ENCODE measurements at places on chromosomes 13 and 19.

DNA sequence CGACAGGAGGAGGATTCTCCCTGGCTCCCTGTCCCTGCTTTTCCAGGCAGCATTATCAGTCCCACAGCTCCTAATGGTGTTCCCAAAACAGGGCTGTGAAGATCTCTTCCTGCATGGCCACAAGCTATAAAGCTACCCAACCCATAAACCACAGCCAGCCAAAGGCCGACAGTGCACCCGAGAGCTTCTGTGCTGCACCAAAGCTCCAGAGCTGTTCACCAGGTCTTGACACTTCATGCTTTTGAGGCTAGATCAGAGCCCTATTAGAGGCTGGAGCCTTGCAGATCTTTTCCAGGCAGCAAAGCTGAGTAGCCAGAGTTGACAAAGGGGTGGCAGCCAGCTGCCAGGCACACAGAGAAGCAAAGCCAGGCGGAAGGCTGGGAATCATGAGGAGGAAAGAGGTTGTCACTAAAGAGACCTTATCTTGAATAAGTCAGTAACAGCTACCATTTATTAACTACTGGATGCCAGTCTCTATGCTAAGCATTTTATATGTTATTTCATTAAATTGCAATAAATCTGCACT is 180.4 kb downstream of the KATNAL1 start:
- no peak for DNase-seq

DNA sequence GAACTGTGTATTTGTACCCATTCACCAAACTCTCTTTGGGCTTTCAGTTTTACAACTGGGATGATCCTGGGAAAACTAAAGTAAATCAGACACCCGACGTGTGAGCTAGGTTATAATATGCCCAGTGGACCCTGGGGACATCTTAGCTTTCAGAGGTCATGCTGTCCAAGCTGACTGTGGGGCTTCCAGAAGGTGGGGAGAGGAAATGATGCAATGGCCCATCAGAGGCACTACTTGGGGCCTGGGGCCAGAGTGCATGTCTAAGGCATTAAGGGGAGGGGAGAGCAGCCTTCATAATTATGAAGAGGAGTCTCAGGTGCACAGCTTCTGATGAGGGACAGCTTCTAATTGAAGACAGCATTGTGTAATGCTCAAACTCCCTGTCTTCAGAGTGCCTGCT is 30.9 kb downstream of the ALOX5AP start:
- no peak for DNase-seq

DNA sequence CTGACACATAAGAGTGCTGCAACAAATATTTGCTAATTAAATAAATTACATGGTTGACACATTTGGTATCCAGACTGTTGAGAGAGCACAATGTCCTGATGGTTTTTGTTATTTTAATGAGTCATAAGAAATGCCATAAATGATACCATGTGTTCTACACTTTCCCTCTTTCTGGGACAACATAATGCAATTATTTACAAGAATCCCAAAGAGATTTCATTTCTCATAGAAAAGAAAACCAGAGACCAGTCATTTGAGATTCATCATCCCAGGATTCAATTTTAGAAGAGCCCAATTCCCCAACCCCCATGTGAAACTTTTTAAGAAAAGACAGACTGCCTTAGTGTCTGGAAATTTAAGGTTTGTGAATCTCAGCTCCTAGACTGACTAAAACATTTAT is 399.6 kb downstream of the DCT start:
- no peak for DNase-seq

DNA sequence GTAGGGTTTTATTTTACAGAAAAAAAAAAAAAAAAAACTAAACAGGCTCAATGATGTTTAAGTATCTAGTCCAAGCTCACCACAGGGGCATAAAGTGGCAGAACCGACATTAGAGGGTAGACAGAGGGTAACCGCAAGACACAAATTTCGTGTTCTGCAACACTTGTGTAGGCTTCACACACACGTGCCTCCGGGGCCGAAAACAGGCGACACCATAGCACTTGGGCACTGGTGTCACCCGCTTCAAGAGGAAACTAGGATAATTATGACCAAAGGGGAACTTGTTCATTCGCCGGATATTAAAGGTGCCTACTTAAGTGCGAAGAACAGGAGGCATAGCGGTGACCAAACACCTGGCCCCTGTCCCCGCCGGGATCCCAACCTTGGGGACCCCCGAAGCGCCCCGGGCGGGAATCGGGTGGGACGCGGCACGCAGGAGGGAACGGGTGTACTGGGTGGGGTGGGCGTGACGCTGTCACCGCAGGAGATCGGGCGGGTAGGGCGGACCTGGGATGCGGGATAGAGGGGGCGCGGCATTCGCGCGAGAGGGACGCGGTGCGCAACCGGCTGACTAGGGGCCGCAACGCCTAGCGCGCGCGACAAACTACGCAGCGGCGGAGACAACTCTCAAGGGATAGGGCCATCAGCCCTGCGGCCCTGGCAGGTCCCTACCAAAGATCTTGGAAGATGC is 558 bp downstream of the MZT1 start:
- DNase-seq = peak; percentile 10

DNA sequence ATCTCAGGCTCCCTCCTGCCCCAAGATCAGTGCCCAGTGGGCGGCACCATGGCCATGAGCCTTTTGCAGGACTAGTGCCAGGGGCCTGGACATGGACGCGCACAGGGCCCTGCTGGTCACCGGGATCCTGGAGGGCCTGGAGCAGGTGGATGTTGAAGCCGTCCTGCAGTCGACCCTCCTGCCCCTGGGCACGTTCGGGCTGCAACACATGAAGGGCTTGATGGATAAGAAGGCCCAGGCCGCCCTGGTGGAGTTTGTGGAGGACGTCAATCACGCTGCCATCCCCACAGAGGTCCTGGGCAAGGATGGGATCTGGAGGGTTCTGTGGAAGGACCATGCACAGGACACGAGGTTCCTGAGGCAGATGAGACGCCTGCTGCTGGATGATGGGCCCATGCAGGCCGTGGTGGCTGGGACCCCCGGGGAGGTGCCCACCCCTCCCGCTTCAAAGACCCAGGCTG is 38.0 kb upstream of the PNMA8B start:
- DNase-seq = no peak

- no peak for DNase-seq
Measured at GRCh38 chr13:104297075-104297474, 1230.9 kb upstream of the SLC10A2 start.

DNA sequence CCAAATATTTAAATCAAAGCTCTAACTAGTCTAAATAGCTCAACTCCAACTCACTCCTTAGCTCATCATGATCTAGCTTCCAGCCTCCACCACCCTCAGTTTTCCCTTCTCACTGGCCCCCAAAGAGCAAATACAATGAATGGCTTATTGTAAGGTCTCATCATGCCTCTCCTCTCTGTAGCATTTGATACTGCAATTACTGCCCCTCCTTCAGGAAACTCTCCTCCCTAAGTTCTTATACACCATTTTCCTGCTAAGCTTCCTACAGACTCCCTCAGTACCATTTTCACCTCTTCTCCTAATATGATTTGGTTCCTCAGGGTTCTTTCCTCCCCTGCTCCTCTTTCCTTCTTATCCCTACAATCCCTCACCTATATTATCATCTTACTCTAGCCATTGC is 12.8 kb downstream of the KPNA3 start:
- no peak for DNase-seq

GRCh38 chr19:5093297-5093928 is 124.5 kb downstream of the KDM4B start:
- DNase-seq = no peak

DNA sequence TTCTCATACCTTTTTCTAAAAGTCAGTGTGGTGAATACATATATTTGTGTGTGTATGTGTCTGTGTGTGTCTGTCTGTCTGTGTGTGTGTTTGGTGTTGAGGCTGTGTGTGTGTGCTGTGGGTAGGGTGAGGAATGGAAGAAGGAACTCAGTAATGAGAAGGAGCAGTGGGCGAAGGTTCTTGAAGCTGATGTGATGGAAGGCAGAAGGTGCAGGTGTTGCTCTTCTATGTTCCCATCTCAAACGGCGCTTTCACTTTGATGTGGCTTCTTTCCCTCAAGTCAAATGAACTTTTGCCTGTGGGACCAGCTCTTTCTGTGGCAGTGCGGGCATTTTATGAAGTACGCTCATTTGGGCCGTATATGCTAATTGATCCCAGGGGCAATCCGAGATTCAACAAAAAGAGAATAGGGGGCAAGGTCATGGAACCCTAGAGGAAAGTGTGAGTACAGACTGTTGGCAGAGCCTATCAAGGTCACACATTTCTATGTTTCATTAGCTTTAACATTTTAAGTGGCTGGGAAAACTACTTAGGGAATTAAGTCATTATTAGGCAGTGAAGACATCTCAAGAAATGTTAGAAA is 15.2 kb downstream of the BIVM start:
- DNase-seq = no peak

DNA sequence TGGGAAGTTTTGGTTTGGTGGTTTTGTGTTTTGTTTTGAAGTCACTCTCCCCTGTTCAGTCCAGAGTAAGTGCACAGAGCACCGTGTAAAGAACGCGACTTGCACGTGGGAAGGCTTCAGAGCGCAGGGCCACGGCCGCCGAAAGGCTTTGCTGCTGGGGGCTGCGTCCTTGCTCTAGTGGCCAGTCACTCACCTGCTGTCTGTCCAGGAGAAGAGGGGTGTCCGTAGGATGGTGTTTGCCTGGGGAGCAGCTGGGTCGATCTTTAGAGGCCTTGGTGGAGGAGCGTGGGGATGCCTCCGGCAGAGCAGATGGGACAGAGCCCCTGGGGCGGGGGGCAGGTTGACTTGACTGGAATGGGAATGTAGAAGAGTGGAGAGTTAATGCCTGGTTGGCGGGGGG is 116.6 kb upstream of the MCF2L start:
- no peak for DNase-seq

DNA sequence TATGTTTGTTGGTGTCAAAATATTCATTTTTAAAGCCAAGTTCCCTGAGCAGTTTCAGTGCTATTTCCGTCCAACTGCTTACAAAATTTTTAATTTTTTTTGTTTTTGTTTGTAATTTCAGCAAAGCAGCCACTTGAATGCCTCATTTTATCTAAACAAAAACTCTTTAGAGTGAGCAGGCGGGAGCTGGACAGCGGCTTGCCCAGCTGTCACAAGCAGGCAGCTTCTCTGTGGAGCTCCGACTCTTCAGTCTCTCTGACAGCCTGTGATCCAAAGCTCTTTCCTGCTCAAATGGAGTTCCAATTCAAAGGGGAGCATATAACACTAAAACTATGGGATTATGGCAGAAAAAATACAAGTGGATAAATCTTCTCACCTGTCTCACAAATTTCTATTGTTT is 618.3 kb upstream of the PCDH20 start:
- DNase-seq = no peak

GRCh38 chr19:4096049-4096892 is 27.7 kb downstream of the MAP2K2 start:
- DNase-seq = no peak

DNA sequence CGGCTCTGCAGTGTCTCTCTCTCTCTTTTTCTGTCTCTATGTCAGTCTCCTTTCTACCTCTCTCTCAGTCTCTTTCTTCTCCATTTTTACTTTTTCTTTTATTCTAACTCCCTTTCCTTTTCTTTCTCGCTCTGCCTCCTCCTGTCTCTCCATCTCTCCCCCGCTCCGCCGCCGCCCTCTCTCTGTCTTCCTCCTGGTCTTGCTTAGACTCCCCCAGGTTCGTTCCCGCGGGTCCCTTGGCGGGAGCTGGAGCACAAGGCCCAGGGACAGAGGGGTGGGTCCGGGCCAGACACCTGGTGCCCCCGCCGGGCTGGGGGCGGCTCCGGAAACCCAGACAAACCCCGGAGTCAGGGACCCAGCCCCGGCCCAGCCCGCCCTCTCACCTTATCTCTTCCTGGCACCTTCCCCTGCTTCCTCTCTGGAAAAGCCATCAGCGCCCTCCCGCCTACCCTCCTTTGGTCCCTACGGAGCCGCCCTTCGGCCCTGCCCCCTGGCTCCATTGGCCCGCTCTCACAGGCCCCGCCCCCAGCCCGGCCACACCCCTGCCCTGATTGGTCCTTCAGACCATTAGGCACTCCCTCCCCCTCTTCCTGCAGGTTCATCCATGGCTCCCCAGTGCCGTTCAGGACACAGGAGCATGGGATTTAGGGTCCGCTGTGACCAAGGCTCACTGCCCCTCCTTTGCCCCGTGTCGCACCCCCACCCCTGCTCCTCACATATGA is 15.4 kb upstream of the NOP53 start:
- DNase-seq = peak; percentile 70

- no peak for DNase-seq
Measured at GRCh38 chr19:50873056-50873455, at the start of gene KLK2. Gene KLK2 (plus strand): TSS chr19:50873439. CDS start chr19:50873474, 35 bp downstream.

GRCh38 chr13:111845621-111846351 is 221.2 kb upstream of the SOX1 start:
- DNase-seq = no peak

GRCh38 chr13:25422153-25422552 is 50.4 kb downstream of the ATP8A2 start:
- no peak for DNase-seq

- no peak for DNase-seq
Measured at GRCh38 chr19:47490847-47491246, 6.8 kb upstream of the KPTN start.

- DNase-seq = no peak
Measured at GRCh38 chr19:50447053-50447452, 14.4 kb downstream of the MYBPC2 start.

- no peak for DNase-seq
Measured at GRCh38 chr13:98451676-98452470, 125.0 kb downstream of the STK24 start.

- no peak for DNase-seq
Measured at GRCh38 chr13:60303166-60303565, 93.9 kb upstream of the TDRD3 start.

- DNase-seq = no peak
Measured at GRCh38 chr19:30175987-30176386, 196.2 kb upstream of the ZNF536 start.

GRCh38 chr13:92390217-92390616 is 836.4 kb upstream of the GPC6 start:
- no peak for DNase-seq

DNA sequence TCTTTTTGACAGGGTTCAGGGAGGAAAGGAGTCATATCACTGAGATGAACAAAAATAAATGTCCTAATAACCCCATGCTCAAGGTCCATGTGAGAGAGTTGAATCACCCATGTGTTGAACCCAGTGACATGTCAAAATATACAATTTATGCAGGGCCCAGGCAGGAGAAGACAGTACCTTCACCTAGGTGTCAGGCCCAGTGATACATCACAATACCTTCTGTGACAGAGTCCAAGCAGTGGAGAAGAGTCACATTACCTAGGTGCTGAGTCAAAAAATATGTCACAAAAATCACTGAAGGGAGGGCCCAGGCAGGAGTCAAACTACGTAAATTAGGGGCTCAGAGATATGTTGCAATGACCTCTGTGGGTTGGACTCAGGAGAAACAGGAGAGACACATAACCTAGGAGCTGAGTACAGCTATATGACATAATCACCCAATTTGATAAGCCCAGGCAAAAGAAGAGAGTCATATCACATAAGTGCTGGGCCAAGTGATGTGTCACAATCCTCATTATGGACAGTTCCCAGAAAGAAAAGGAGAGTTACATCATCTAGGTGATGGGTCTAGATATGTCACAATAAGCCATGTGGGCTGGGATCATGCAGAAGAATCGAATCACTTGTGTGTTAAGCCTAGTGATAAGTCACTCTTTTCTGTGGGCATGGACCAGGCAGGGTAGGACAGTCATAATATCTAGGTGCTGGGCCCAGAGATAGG is 13.8 kb upstream of the ZNF724 start:
- DNase-seq = peak; percentile 14

All from stimulated activated CD4-positive, alpha-beta T cell treated with anti-CD3 and anti-CD28 coated beads, TNF-alpha, amount 100 ng/mL, for 48 hours (primary cell).